ENCODE measurements at places on chromosomes 4 and X. TPM values are rescaled to one million over a fixed set of nuclear protein-coding genes. Genes with fewer than 3 reads are reported as not detected.

The BANK1 gene
- total RNA-seq: 0.39 TPM

The BEX1 gene
- not detected for total RNA-seq

The USP17L19 gene
- total RNA-seq: not detected

The MAGIX gene
- total RNA-seq: 21.6 TPM

The NALF2 gene
- total RNA-seq: 0.11 TPM

The PRR32 gene
- total RNA-seq: not detected

The SLITRK2 gene
- total RNA-seq: not detected

The MAGEA1 gene
- total RNA-seq: not detected

The DUSP21 gene
- total RNA-seq: not detected

The DMRTC1B gene
- total RNA-seq: not detected

The DIPK2B gene
- not detected for total RNA-seq

The FAT1 gene
- total RNA-seq: 188 TPM

The CENPE gene
- 4.2 TPM for total RNA-seq

The TCEANC gene
- 3.9 TPM for total RNA-seq

The LRIT3 gene
- not detected for total RNA-seq

The USP51 gene
- total RNA-seq: 7.1 TPM

The EVC gene
- total RNA-seq: 42.8 TPM

The UGT2B7 gene
- total RNA-seq: 0.22 TPM

The APBB2 gene
- 56.3 TPM for total RNA-seq

The CNOT6L gene
- 17.3 TPM for total RNA-seq

The SPANXA1 gene
- total RNA-seq: not detected

The PASD1 gene
- total RNA-seq: not detected

The SPANXC gene
- total RNA-seq: not detected

The PDZD4 gene
- not detected for total RNA-seq

The CPLX1 gene
- not detected for total RNA-seq

The PHEX gene
- total RNA-seq: 0.65 TPM

The PTPN13 gene
- total RNA-seq: 7.9 TPM

The CCNA2 gene
- 9.4 TPM for total RNA-seq

The POF1B gene
- total RNA-seq: 3.1 TPM

The TGIF2LX gene
- not detected for total RNA-seq

The SATL1 gene
- under 0.01 TPM for total RNA-seq

The SLC34A2 gene
- total RNA-seq: not detected

The GRPR gene
- total RNA-seq: not detected

The ZCCHC4 gene
- total RNA-seq: 6.7 TPM

The TMEM31 gene
- 0.39 TPM for total RNA-seq

The WWC2 gene
- 19.6 TPM for total RNA-seq

The ASMT gene
- not detected for total RNA-seq

The YIPF6 gene
- total RNA-seq: 13.3 TPM

The RAB40A gene
- 2.7 TPM for total RNA-seq

The GPRASP1 gene
- total RNA-seq: 1.3 TPM

The INPP4B gene
- 4.3 TPM for total RNA-seq

The DCAF8L2 gene
- total RNA-seq: not detected

The KLB gene
- total RNA-seq: 0.39 TPM

The PNMA6A gene
- total RNA-seq: under 0.01 TPM

Data from placental epithelial cell (primary cell).